M059J (cell line): ENCODE measurements at places on chromosomes 4 and X. TPM values are rescaled to one million over a fixed set of nuclear protein-coding genes. Genes with fewer than 3 reads are reported as not detected.
A peak's percentile ranks its signal among the peaks of the same experiment; 100 is the strongest.

- DNase-seq, result no peak
Measured at GRCh38 chr4:172147687-172148086, 334.5 kb downstream of the GALNTL6 start.

DNA sequence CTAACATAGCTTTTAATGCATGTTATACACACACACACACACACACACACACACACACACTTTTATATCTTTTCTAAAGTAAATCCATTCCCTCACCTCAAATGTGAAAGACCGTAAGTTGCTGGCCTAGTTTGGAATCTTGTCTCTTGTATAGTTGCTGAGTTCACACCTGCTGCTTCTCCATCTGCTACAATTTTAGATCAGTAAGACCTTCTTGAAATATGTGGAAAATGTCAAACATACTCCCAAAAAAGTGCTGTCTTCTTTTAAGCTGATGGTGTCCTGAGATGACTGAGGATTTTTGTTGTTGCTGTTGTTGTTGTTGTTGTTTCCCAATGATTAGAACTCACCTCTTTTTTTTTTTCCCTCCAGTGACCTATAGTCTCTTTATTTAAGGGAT lies 121.3 kb downstream of the SNCA start:
- no peak for DNase-seq

GRCh38 chr4:183716302-183716701 lies 57.2 kb downstream of the TRAPPC11 start:
- DNase-seq, result no peak

- DNase-seq, result peak; percentile 88
Measured at GRCh38 chrX:40504801-40505605, 75.8 kb upstream of the ATP6AP2 start.

GRCh38 chrX:41759817-41760216 lies 35.8 kb downstream of the GPR82 start:
- DNase-seq, result peak; percentile 12

DNA sequence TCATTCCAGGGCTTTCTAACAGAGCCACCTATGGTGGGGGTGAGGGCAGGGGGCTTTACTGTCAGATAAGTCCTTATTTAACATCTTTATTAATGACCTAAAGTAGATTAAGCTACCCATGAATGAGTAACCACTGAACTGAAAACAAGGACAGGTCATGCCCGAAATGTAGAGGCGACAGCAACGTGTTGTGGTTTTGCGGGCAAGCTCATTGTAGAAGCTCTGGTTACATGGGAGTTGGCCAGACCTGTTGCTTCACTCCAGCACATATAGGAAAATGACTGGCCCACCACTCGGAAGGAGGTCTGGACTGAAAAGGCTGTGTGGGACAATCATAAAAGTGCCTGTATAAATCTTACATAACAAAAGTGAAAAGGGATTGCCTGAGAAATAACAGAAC lies 109.6 kb upstream of the NDP start:
- peak; percentile 58 for DNase-seq

DNA sequence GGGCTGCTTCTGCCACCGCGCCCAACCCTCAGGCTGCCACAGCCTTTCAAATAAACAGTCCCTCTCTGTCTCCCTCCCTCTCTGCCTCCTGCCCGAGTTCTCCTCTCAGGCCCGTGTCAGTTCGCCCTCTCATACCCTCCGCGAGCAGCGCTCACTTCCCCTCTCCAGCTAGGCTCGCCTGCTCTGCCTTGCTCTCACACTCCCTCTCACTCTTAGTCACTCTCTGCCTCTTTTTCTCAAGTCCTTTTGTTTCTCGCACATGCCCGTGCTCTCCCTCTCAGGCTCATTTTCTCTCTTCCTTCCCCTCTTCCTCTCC lies 3.2 kb downstream of the EFNB1 start:
- peak; percentile 76 for DNase-seq

- no peak for DNase-seq
Measured at GRCh38 chr4:155681886-155682285, 15.2 kb downstream of the GUCY1A1 start.

DNA sequence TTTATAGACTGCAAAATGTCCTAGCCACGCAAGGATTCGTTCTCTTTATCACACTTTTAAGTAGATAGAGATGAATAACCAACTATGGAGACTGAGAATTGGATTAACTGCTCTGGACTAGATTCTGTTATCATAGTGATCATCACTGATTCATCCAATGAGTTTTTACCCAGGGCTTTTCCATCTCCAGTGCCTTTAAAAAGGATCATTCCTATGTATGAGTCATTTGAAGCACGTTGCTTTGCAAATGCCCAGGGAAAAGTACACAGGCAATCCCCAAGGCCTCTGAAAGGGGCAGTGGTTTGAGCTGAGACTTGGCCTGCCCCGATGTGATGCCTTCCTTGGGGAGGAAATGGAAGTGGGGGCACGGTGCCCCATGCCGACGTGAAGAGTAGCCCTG lies 122.7 kb upstream of the PSAPL1 start:
- DNase-seq, result peak; percentile 87

DNA sequence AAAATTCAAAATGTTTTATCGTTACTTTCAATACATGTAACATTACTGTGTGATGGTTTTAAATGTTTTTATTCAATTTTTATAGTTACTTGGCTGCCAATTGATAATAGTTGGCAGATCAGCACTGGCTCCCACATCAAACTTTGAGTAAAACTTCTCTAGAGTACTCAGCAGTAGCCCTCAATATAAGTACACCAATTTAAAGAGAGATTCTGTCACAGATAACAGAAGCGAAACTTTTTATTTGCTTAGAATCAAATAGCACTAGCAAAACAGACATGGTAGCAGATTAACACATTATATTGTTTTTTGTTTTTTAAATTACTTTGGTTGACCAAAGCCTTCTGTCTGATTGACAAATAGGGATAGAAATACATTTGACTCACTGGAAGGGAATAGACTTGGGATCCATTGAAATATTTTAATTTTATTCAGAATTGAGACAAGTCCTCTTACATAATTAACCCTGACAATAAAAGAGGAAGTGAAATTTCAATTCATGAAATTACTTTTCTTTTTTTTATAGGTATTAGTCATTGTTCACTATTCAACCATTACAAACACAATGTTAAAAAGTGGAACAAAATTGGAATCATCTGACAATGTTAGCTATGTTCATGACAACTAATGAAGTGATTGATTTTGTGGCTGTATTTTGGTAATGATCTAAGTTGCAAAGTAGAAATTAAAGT lies 554.9 kb downstream of the KLHL4 start:
- DNase-seq, result no peak

DNA sequence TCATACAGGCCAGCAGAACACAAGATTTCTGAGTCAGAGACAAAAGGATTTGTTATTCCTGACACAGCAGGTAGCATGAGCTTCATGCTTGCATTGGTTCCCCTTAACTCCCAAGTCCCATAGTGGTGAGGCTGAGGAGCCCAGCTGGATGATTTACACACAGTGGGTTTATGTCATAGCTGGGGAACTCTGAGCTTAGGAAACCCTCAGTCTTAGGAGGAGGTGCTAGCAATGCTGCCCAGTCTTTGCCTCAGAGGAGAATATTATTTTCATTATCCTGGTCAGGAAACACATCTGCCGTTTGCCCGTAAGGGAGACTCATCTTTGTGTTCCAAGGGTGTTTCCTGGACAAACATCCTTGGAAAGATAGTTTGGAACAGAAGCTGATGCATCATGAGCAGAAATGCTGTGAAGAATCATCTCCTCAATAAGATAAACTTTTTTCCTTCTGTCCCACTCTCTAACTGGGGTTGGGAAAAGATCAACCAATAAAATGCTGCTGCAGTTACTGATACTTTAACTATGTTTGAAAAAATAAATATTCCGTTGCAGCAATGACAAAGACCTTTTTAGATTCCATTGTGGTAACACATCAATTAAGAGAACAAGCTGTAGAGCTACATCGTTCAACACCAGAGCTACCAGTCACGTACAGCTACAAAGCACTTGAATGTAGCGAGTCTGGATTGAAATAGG lies 146.8 kb downstream of the DCLK2 start:
- DNase-seq, result peak; percentile 92

DNA sequence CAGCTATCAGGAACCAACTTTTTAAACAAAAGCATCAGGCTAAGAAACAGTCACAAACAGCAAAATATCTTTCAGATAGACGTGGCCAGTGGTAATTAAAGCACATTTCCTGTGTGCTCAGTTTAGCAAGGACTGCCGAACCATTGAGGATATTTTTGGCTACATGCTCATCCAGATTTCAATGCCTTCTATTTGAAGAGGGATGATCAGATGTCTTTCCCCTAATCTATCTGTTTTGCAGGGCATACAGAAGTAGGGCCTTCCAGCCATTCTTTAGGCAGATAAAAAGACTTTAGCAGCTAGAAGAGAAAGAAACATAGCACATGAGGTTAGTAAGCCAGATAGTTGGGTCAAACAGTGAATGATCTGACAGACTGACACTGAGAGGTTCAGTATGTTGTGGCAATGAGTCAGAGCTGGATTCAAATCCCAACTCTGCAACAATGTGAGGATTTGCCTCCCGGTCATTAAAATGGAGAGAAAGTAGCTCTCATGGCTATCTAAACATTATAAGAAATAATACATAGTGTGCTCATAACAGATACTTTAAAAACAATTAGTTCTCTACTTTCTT lies 100.0 kb upstream of the PRKG2 start:
- peak; percentile 17 for DNase-seq

DNA sequence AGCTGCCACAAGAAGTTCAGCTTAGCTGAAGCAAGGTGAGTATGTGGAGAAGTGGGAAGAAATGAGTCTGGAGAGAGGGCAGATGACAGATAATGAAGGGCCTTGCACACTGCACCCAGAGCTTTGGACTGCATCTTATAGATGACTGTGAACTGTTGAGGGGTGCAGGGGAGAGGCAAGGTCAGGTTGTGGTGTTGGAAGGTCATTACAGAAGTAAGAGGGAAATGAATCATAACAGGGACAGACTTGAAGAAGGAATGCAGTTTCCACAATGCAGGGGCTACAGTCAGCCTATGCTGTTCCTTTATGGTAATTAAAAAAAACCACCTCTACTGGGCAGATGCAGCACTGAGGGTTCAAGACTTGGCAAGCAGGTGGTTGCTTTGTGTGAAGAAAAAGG lies 4.8 kb upstream of the IGFBP7 start:
- peak; percentile 88 for DNase-seq

- no peak for DNase-seq
Measured at GRCh38 chr4:102732678-102733077, 28.1 kb downstream of the MANBA start.

DNA sequence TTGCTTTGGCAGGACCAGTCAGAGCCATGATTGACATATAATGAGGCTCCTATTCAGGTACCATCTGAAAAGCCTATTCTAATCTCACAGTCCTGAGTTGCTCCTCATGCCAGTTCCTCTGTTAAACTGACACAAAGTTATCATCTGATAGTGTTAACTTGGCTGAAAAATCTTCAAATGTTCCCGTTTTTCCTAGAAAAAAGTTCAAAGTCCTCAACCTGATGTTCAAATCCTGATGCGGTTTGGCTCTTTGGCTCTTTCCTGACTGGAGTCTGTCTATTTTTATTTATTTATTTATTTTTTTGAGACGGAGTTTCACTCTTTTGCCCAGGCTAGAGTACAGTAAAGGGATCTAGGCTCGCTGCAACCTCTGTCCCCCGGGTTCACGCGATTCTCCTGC lies 244.2 kb downstream of the ANKRD50 start:
- DNase-seq, result no peak

GRCh38 chr4:2765832-2766526 lies 9.8 kb upstream of the TNIP2 start:
- DNase-seq, result no peak

GRCh38 chr4:126794363-126794762 lies 838.4 kb upstream of the INTU start:
- no peak for DNase-seq

DNA sequence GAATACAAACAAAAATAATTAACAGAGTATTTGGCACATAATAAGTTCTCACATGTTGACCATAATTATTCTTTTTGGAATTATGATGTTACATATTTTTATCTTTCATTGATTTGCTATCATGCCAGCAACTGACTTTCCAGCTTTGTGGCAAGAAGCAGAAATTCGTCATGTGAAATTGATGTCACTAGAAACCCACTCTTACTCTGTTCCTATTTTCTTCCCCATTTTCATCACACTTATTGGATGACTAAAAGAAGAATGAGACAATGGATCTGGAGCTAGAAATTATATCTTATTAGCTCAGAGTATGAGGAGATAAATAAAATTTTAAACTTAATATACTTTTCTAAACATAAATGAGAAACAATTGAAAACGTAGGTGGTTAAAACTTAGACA lies 31.9 kb downstream of the EGF start:
- no peak for DNase-seq

DNA sequence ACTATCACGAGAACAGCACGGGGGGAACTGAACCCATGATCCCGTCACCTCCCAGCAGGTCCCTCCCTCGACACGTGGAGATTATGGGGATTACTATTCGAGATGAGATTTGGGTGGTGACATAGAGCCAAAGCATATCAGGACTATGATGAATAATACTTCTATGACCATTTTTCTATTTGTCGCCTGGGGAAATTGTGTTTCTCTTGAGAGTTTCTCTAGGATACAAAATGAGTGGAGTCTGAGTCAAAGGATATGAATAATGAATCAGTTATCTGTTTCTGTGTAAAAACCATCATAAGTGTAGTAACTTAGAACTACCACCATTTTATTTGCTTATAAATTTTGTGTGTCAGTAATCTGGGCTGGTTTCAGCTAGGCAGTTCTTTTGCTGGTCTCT lies 533.0 kb upstream of the ARX start:
- no peak for DNase-seq

- DNase-seq, result no peak
Measured at GRCh38 chrX:30248854-30249253, 1.9 kb downstream of the MAGEB1 start.

DNA sequence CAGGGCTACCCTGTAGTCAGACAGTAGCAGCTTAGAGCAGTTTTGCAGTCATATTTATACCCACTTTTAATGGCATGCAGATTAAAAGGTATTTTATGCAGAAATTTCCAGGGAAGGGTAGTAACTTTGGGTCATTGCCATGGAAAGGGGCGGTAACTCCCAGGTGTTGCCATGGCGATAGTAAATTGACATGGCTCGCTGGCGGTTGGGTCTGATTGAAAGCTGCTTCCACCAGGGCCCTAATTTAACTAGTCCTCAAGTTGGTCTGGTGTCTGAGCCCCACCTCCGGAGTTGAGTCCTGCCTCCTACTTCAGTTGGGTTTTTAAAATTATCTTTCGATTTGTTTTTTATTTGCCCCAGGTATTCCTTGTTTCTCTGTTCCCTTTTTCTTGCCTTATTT lies 70.1 kb downstream of the NAA11 start:
- DNase-seq, result no peak

GRCh38 chrX:68829582-68830418 lies 979 bp downstream of the EFNB1 start:
- DNase-seq, result peak; percentile 52

The DIPK2B gene
- total RNA-seq, result not detected in 2 replicates

The RASSF6 gene
- 0.02 TPM in 1 of 2 replicates, not detected in the other for total RNA-seq

The CACNA1F gene
- total RNA-seq, result not detected in 2 replicates

The STK32B gene
- 4.4 and 7.6 TPM in 2 replicates for total RNA-seq

The AKAP14 gene
- total RNA-seq, result not detected in 2 replicates

The MAGED2 gene
- total RNA-seq, result 203 and 313 TPM in 2 replicates

The MGAT4D gene
- total RNA-seq, result not detected in 2 replicates

The F8A2 gene
- not detected in 2 replicates for total RNA-seq

The MTNR1A gene
- total RNA-seq, result not detected in 2 replicates
